Tibial nerve (tissue), 4 donors: ENCODE measurements at places on chromosomes 7 and 10. TPM values are rescaled to one million over a fixed set of nuclear protein-coding genes. Genes with fewer than 3 reads are reported as not detected.

- no peak for DNase-seq
Observed at GRCh38 chr7:44655341-44655740, 48.9 kb downstream of the OGDH start.

- DNase-seq, result no peak
Observed at GRCh38 chr7:1095621-1096155, 7.8 kb downstream of the GPER1 start.

Gene PTPN12
- total RNA-seq, result 157 TPM

Gene ASB13
- total RNA-seq, result 18.3 TPM
